Activated gamma-delta T cell treated with Interleukin-2 at 50 U/mL for 16 hours (primary cell): ENCODE measurements at places on chromosomes 3 and 15.

DNA sequence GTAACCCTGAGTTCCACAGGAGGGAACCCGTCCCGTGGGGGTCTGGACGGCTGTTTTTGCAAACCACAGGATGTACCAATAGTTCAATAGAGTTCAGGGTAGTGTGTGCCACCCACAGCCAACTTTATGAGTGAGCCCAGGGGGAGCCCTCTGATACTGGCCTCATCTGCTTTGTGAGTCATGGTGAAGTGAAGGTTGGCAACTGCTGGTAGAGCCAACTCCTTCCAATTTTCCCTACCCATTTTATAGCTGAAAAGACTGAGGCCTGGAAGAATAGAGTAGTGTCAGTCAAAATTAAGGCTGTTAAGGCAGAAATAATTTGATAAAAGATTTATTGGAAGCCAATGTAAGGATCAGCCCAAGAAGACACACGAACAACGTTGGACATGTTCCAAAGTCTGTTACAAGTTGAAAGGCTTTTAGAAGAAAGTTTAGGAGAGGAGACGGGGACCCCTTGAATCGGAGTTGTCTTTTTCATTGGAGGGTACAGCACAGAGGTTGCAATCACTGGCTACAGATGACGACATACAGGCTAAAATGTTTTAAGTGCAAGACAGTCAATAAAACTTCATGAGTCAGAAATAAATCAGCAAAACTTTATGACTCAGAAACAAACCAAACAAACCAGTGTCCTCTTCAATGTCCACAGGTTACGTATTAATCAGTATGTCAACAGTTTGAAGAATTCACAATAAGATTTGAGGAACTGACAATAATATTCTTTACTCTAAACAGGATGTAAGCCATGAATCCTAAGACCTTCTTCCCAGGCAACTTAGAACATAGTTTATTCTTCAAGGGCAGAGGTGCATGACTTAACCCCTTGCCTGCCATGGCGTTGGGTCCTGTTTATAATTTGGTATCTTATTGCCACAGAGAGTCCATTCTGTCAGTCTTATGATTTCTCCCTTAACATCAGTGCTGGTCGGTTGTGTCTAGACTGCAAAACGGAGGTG, 62.9 kb upstream of the NR2E3 start:
- DNase-seq = no peak

- DNase-seq = peak; percentile 46
Observed at GRCh38 chr3:5197470-5198312, 10.2 kb downstream of the EDEM1 start.

DNA sequence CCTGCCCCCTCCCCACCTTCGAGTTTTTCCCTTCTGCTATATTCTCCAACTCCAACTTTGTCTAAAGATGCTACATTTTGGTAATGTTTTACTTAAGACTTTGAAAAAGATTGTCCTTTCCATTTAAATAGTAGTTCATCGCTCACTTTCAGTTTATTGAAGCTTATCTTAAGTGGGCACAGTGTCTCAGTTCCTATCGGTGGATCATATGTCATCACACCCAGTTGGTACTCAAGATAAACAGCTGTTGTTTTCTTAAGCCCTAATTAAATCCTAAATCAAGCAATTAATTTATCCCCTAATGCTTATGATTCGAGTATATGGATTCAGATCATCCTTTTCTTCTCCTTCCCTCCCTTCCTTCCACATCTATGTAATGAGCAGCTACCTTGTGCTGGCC, 210.7 kb downstream of the TLE3 start:
- DNase-seq = no peak

GRCh38 chr15:51172193-51172592, 77.5 kb upstream of the TNFAIP8L3 start:
- no peak for DNase-seq

DNA sequence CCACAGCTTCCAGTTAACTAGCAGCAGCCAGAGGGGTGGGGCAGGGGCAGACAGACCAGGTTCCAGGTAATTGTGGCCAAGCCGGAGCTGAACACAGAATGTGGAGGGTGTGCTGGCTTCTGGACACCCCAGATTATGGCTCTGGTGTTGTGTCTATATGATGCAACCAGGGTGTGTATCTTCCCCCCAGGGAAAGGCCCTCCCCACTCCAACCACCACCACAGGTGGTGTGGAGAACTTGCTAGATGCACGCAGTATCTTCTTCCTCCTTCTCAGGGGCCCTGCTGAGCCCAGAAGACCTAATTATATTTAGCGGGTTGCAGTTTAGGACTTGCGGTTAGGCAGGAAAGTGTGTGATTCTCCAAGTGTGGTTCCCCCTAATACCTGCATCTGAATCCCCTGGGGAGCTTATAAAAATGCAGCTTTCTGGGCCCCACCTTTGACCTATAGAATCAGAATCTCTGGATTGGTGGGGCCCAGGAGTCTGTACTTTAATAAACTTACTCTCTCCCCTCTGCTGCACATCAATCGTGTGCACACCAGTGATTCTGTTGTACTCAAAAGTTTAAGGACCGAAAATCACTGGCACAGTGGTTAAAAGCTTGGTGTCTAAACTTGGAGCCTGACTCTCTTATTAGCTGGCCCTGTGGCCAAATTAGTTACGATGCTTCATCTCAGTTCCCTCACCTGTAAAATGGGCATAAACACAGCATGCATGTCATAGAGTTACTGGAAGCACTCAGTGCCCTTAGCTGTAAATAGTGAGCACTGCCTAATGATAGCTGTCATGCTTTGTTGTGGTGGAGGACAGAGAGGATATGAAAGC, 379.1 kb upstream of the PROK2 start:
- no peak for DNase-seq

- no peak for DNase-seq
Observed at GRCh38 chr3:122773944-122774509, 19.6 kb downstream of the HSPBAP1 start.

GRCh38 chr15:45169608-45170480, 17.9 kb downstream of the SHF start:
- no peak for DNase-seq

DNA sequence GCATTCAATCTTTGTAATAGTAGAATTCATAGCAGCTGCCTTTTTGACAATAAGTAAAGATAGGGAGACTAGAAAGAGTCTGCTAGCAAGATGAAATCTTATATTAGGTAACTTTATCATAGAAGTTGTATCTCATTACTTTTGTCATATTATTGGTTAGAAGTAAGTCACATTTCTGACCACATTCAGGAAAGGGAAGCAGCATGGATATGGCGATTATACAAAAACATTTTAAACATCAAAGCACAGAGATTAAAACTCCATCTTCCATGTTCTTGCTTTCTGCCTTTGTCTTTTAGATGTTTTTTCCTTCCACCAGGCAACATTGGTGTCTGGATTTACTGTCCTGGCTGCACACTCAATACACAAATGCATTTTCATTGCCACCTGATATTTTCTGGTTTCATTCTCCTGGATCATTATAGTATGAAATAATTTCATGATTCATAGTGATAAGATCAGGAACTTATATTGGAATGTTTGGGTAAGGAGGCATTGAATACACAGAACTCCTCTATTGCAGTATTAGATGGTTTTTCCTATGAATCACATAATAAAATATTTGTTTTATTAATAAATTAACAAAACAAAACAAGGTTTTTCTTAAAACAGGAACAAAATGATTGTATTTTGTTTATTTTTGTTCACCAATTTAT, 1460.3 kb upstream of the CADM2 start:
- no peak for DNase-seq

GRCh38 chr15:70516408-70517193, 246.8 kb downstream of the UACA start:
- no peak for DNase-seq

DNA sequence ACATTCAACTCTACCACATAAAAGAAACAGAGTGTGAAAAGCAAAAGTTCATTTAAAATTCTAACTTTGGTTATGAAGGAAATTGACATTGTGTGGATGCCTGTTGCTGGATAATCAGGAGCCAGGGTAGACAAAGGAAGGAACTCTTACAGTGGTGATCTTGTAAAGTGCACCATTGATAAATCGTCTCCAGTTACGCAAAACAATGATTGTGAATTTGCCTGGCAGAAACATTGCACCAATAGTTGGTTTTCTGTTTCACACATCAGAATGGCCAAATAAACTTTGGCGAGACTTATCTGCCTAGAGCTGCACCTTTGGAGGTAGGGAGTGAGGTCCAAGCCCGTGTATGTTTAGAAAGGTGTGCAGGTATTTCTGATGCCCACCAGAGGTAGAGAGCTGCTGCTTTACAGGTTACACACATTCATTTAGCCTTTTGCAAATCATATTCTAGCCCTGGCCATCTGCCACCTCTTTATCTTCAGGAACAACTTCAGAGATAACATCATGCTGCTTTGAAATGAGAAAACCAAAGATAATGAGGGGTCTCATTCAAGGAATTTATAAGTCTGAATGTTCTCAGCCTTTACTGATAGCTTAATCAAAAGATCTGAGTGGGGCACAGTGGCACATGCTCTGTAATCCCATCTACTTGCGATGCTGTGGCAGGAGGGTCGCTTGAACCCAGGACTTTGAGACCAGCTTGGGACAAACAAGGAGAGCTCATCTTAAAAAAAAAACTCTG, 47.4 kb upstream of the P3H2 start:
- DNase-seq = no peak

GRCh38 chr3:100448079-100448478, 44.3 kb upstream of the TMEM45A start:
- DNase-seq = no peak

DNA sequence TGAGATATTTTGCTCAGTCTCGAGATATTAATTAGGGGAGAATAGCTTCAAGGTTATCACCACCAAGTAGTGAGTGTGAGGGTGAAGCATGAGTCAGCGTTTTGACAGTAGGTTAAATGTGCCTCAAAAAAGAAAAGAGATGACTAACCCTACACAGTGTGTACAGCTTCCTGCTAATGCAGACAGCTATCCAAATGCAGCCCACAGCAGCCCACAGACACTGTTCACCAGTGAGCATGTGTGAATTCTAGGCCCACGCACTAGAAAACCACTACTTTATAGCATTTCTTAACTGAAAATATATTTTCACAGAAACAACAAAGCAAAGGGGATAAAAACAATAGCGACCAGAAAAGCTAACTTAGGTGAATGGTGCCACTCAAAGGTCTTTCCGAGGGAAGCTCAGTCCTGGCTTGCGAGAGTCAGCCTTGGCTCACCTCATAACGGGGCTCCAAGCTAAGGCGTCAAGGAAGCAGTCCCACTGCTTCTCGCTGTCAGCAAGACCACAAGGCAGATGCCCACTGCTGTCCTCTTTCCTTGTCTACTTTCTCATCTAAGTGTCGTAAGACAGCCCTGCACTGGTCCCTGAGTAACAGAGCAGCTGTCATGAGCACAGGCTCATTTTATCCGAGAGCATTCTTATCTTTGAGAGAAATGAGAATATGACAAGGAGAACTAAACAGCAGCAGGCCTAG, 47.6 kb downstream of the TXNRD3 start:
- DNase-seq = peak; percentile 23

DNA sequence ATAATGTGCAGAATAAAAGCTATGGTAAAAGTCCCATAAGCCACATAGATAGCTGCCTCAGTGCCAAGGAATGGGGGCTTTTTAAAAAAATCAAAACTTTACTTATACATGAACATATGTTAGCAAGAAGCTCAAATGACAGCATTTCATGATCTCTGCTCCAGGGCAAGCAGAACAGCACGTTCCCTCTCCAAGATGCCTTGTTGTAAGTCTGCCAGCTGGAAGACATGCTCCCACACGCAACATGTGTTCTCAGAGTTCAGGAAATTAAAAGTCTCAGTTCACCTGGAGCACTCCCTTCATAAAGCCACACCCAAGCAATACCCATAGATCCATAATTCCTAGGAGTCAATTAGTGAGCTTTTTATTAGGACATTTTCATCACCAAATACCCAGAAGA, 52.2 kb downstream of the ABI3BP start:
- no peak for DNase-seq

- no peak for DNase-seq
Observed at GRCh38 chr15:68389936-68390817, 41.8 kb downstream of the ITGA11 start.

- DNase-seq = no peak
Observed at GRCh38 chr3:59316688-59317275, 267.0 kb upstream of the CFAP20DC start.

- DNase-seq = no peak
Observed at GRCh38 chr3:61407397-61407796, 154.0 kb upstream of the PTPRG start.

DNA sequence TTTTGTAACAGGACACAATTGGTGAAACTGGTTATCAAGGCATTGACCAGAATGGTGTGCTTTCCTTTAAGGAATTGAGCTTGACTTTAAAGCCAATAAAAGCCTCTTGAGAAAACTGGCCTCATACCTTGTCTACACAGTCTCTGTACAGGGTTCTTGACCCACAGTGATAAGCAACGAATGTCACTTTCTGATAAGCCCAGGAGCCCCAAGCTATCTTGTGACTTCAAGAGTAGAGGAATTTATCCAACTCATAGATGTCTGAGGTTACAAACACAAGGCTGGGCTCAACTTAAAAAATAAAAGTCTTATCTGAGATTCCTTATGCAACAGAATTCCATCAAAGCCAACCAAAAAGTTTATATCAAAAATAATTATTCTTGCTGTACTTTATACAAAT, 212.1 kb downstream of the GBE1 start:
- no peak for DNase-seq

GRCh38 chr3:177624528-177625495, 427.5 kb upstream of the TBL1XR1 start:
- DNase-seq = no peak

GRCh38 chr15:40472171-40472727, 1.5 kb downstream of the CHST14 start:
- no peak for DNase-seq

- DNase-seq = no peak
Observed at GRCh38 chr15:69482686-69483256, 30.2 kb downstream of the RPLP1 start.

- no peak for DNase-seq
Observed at GRCh38 chr3:47428662-47429061, 47.1 kb downstream of the SCAP start.

DNA sequence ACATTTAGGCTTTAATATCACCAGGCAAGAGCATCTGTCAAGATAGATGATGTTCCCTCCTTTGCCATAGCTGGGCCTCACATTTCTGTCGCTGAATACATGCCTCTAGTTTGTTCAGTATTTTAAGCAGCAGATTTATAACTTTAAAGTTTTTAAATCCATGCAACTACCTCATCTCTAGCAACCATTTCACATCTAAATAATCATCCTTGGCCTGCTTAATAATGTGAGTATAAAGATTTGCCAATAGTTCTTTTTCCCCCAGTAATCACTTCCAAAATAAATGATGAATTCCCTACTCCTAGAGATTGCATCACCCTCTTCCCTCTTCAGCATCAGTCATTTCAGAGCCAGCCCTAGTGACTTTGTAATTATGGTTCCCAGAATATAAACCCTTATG, 36.2 kb upstream of the FILIP1L start:
- no peak for DNase-seq

DNA sequence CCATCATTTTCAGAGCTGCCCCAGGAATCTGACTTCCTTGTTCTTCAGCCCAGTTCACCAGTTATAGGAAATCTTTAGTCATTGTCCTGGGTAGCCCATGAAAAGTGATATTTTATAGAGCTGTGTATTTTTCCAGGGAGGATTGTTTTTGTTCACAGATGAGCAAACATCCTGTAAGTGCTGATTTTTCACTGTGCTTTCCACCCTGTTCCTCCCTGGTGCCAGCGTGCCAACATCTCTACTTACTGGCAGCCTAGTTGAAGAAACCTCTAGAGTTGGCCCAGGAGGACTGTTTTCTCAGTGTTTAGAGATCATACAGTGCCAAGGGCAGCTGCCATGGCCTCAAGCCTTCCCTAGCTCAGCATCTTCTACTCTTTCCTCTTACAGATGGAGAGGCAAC, 41.3 kb downstream of the ST6GAL1 start:
- no peak for DNase-seq

GRCh38 chr3:152943645-152944044, 108.7 kb downstream of the P2RY1 start:
- DNase-seq = no peak

- no peak for DNase-seq
Observed at GRCh38 chr3:93936549-93936948, 37.1 kb downstream of the PROS1 start.
